ENCODE measurements at places on chromosomes 3 and 15. TPM values are rescaled to one million over a fixed set of nuclear protein-coding genes. Genes with fewer than 3 reads are reported as not detected.
A peak's percentile ranks its signal among the peaks of the same experiment; 100 is the strongest.

The SEMA3B gene
- total RNA-seq: 0.80 TPM

The ACKR4 gene
- not detected for total RNA-seq

The FEZF2 gene
- total RNA-seq: 9.1 TPM

The TRAT1 gene
- total RNA-seq: not detected

The SI gene
- total RNA-seq: not detected

The SLC25A20 gene
- total RNA-seq: 4.3 TPM

The ASB7 gene
- 15.3 TPM for total RNA-seq

The WDR73 gene
- 37.4 TPM for total RNA-seq

DNA sequence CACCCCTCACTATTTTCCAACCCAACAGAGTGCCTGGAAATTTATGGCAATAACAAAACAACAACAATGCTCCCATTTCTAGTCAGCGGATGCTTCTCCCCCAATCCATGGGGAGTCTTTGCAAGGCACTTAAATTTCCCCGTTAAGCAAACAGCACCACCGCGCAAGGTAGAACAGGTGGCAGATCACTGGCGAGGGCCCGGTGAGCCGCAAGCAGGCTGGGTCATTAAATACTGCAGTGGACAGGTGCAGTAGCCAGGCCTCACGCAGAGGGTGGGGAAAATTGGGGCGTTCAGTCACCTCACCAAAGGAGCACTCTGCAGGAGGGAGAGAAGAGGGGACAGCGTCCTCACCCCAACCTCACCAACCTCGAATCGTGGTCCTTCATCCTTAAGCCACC, 147.5 kb downstream of the NTRK3 start:
- no peaks in the 10 kb centered on the region for H3K27me3 ChIP-seq
- no peak overlapping the region for H3K27ac ChIP-seq
- no peak for DNase-seq
- H3K36me3 ChIP-seq: no peaks in the 10 kb centered on the region
- H3K4me3 ChIP-seq: no peak overlapping the region
- no peaks in the 10 kb centered on the region for H3K4me1 ChIP-seq

DNA sequence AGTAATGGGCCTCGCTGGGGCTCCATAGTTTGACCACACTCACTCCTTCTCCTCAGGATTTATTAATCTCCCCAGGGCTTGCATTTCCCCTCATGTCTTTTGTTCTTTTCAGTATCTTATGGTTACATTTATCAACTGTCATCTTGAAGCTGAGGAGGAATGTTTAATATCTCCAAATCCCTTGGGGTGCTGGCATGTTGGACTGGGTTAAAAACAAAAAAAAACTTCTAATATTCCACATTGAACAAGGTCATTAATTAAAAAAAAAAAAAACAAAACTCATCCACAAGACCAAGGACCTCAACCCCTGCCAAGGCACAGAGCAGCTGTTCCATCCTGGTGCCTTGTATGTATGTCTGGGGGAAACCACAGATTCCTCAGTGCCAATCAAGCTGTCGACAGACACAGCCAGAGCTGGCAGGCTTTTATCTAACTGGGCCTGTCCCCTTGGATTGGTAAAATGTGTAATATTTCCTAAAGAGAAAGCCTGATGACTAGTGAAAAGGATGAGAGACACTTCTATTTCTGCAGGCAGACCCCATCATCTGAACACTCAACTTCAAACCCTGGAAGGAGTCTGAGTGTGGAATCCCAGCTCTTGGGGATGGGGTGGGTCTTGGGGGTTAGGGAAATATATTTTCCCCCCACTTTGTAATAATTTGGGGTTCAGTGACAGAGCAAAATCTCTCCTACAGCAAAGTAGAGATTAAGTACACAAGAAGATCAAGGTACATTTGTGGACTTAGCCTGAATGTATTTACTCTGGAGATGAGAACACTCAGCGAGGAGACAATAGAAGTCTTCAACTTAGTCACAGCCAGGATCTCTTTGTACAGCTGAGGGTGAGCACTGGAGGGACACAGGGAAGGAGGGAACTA, 69.1 kb downstream of the TTC23 start:
- no peak overlapping the region for H3K27ac ChIP-seq
- H3K27me3 ChIP-seq: no peaks in the 10 kb centered on the region
- no peaks in the 10 kb centered on the region for H3K4me1 ChIP-seq
- no peak overlapping the region for H3K4me3 ChIP-seq
- DNase-seq: no peak
- H3K36me3 ChIP-seq: no peaks in the 10 kb centered on the region

GRCh38 chr15:99009741-99010330, 2.2 kb upstream of the PGPEP1L start:
- H3K36me3 ChIP-seq: no peaks in the 10 kb centered on the region
- peak; percentile 45 for DNase-seq
- H3K27me3 ChIP-seq: peaks cover 4% of the 10 kb centered on the region
- no peak overlapping the region for H3K27ac ChIP-seq
- H3K4me3 ChIP-seq: no peak overlapping the region
- peaks cover 8% of the 10 kb centered on the region for H3K4me1 ChIP-seq

DNA sequence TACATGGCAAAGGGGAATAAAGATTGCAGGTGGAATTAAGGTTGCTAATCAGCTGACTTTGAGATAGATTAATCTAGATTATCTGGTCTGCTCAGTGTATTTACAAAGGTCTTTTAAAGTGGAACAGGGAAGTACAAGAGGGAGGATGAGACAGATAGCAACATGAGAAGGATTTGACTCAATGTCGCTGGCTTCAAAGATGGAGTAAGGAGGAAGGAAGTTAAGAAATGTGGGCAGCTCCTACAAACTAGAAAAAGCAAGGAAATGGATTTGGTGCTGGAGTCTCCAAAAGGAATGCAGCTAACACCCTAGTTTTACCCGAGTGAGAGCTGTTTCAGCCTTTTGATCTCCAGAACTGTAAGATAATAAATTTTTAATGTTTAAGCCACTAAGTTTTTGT, 180.7 kb upstream of the TTC14 start:
- peaks cover 28% of the 10 kb centered on the region for H3K4me1 ChIP-seq
- no peaks in the 10 kb centered on the region for H3K36me3 ChIP-seq
- no peak overlapping the region for H3K4me3 ChIP-seq
- no peak overlapping the region for H3K27ac ChIP-seq
- no peak for DNase-seq

- no peak overlapping the region for H3K27ac ChIP-seq
- no peaks in the 10 kb centered on the region for H3K4me1 ChIP-seq
- H3K27me3 ChIP-seq: no peaks in the 10 kb centered on the region
- H3K36me3 ChIP-seq: no peaks in the 10 kb centered on the region
- no peak for DNase-seq
These were observed 96.9 kb downstream of the ALCAM start for GRCh38 chr3:105463620-105464019.

- no peaks in the 10 kb centered on the region for H3K27me3 ChIP-seq
- no peak overlapping the region for H3K4me3 ChIP-seq
- H3K27ac ChIP-seq: no peak overlapping the region
- no peaks in the 10 kb centered on the region for H3K4me1 ChIP-seq
- DNase-seq: no peak
These were observed 231.6 kb upstream of the GOLGA6L4 start for GRCh38 chr15:84003791-84004503.

- peak overlapping the region; percentile 95 for H3K27ac ChIP-seq
- peaks cover 22% of the 10 kb centered on the region for H3K27me3 ChIP-seq
- H3K4me3 ChIP-seq: peak overlapping the region; percentile 92
- peaks cover 62% of the 10 kb centered on the region for H3K4me1 ChIP-seq
- H3K36me3 ChIP-seq: peaks cover 21% of the 10 kb centered on the region
- DNase-seq: peak; percentile 31
These were observed 8.5 kb downstream of the NR2F2 start for GRCh38 chr15:96338766-96339618.

DNA sequence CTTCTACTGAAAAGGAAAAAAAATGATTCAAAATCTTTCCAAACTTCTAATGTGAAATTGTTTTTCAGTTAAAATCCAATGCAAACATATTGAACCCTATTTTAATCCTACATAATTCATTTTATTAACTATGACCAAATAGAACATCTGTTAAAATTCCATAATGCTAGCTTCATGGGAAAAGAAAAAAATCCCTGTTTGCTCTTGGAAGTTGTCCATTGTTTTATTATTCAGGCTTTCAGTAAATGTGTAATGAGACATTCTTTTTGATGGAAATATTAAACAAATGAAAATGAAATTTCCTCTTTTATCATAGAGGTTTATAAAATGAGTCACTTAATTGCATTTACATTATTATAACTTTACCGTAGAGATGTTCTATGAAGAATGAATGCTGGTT, 49.5 kb downstream of the SLC25A26 start:
- DNase-seq: no peak
- no peak overlapping the region for H3K27ac ChIP-seq
- peaks cover 4% of the 10 kb centered on the region for H3K36me3 ChIP-seq
- H3K4me3 ChIP-seq: no peak overlapping the region
- no peaks in the 10 kb centered on the region for H3K27me3 ChIP-seq

DNA sequence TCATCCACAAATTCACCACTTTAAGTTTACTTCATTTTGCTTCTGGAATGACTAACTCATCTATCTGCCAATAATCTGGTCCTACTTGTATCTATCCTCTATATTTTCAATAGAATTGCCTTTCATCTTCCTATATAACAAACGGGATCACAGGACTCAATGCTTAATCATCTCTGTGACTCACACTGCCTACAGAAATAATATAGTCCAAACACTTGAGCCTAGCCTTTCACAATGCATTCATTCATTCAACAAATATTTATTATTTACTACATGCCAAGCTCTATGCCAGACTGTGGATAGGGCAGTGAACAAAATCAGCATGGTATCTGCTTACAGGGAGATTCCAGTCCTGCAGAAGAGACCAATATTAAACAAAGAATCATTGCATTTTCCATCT, 16.6 kb upstream of the AGTR1 start:
- H3K27me3 ChIP-seq: no peaks in the 10 kb centered on the region
- no peak overlapping the region for H3K27ac ChIP-seq
- no peak overlapping the region for H3K4me3 ChIP-seq
- H3K4me1 ChIP-seq: no peaks in the 10 kb centered on the region
- H3K36me3 ChIP-seq: no peaks in the 10 kb centered on the region

GRCh38 chr3:66449411-66449974, 51.3 kb downstream of the LRIG1 start:
- peaks cover 29% of the 10 kb centered on the region for H3K36me3 ChIP-seq
- H3K4me1 ChIP-seq: peaks cover 68% of the 10 kb centered on the region
- DNase-seq: no peak

- H3K4me3 ChIP-seq: peak overlapping the region; percentile 76
- no peak for DNase-seq
- no peaks in the 10 kb centered on the region for H3K36me3 ChIP-seq
- H3K27me3 ChIP-seq: no peaks in the 10 kb centered on the region
- H3K27ac ChIP-seq: no peak overlapping the region
- peaks cover 16% of the 10 kb centered on the region for H3K4me1 ChIP-seq
These were observed 805 bp downstream of the SERPINI1 start for GRCh38 chr3:167736264-167736787.

DNA sequence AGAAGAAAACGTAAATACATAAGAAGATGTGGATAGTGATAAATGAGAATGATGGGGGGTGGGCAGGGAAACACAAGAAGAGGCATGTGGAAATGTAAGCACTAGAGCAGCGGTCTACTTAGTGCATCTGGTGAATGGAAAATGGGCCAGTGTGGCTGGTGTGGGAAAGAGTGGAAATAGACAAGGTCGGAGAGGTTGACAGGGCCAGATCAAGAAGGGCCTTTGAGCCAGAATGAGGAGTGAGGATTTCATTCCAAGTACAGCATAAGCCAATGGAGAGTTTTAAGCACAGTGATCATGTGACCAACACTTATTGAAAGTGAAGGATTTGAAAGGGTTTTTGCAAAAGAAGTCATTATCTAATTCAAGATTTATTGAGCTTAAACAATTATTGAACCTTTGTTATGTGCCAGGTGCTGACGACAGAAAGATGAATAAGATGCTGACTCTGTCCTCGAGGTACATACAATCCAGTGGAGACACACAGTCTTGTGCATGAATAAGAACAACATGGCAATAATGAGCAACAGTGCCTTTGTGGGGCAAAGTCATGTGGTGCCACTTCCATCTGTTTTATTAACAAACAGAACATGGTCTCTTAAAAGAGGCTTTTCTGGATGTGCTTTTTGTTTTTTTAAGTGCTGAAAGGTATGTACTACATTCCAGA, 124.1 kb downstream of the MFSD1 start:
- H3K36me3 ChIP-seq: no peaks in the 10 kb centered on the region
- DNase-seq: no peak
- H3K4me1 ChIP-seq: no peaks in the 10 kb centered on the region
- no peak overlapping the region for H3K27ac ChIP-seq
- no peaks in the 10 kb centered on the region for H3K27me3 ChIP-seq

- no peak overlapping the region for H3K27ac ChIP-seq
- no peak overlapping the region for H3K4me3 ChIP-seq
- no peak for DNase-seq
- peaks cover 15% of the 10 kb centered on the region for H3K4me1 ChIP-seq
- no peaks in the 10 kb centered on the region for H3K27me3 ChIP-seq
These were observed 28.5 kb downstream of the DNAJC13 start for GRCh38 chr3:132445817-132446216.

DNA sequence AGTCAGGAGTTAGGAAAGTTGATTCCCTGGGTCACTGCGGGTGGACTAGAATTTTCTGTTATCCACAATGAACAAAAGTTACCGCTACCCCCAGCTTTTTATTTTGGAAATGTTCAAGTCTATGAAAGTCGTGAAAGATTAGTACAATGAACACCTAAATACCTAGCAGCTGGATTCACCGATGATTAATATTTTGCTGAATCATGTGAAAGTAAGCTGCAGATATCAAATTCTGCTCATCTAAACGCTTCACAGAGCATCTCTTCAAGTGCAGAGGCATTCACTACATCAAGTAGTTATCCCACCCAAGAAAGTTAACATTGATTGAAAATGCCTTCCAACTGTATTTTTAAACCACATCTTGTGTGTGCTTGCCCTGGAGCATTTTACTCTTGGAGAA, 729.0 kb upstream of the NR2F2 start:
- no peaks in the 10 kb centered on the region for H3K36me3 ChIP-seq
- DNase-seq: no peak
- H3K4me1 ChIP-seq: peaks cover 9% of the 10 kb centered on the region
- no peak overlapping the region for H3K4me3 ChIP-seq

- peaks cover 11% of the 10 kb centered on the region for H3K4me1 ChIP-seq
- H3K36me3 ChIP-seq: no peaks in the 10 kb centered on the region
- H3K27me3 ChIP-seq: no peaks in the 10 kb centered on the region
- no peak for DNase-seq
These were observed 42.8 kb downstream of the GAP43 start for GRCh38 chr3:115666081-115666480.

- no peaks in the 10 kb centered on the region for H3K27me3 ChIP-seq
- DNase-seq: no peak
- no peaks in the 10 kb centered on the region for H3K36me3 ChIP-seq
- peaks cover 14% of the 10 kb centered on the region for H3K4me1 ChIP-seq
These were observed 143.3 kb upstream of the RBMS3 start for GRCh38 chr3:29137601-29138000.

DNA sequence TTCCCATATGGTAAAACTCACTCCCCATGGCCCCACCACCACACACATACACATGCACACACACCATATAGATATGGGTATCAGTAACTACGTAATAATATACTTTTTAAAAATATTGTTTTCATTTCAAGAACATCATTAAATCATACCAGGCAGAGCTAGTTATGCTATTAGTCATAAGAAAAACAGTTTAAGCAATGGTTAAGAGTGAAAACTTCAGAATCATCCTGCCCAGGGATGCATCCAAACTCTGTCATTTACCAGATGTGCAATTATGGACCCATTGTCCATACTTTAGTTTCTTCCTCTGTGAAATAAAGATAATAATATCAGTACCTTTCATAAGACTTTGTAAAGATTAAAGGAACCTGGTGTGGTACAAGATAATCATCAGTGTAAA, 608.3 kb downstream of the RBMS3 start:
- no peak for DNase-seq
- H3K36me3 ChIP-seq: no peaks in the 10 kb centered on the region
- no peaks in the 10 kb centered on the region for H3K27me3 ChIP-seq
- no peak overlapping the region for H3K4me3 ChIP-seq

- no peaks in the 10 kb centered on the region for H3K36me3 ChIP-seq
- H3K4me1 ChIP-seq: no peaks in the 10 kb centered on the region
- no peak overlapping the region for H3K4me3 ChIP-seq
These were observed 18.7 kb downstream of the BCL2A1 start for GRCh38 chr15:79952329-79952728.
